Heart left ventricle (tissue), 16 donors: ENCODE measurements at places on chromosomes 5 and 9. TPM values are rescaled to one million over a fixed set of nuclear protein-coding genes. Genes with fewer than 3 reads are reported as not detected.

GRCh38 chr9:80233102-80233843, 661.5 kb downstream of the TLE4 start:
- no peak for DNase-seq

The PCDHGA9 gene
- total RNA-seq, result 4.6 TPM

GRCh38 chr9:130701059-130702022, 7.8 kb downstream of the EXOSC2 start:
- peak; percentile 81 for DNase-seq

GRCh38 chr5:168427224-168427623, 59.0 kb upstream of the RARS1 start:
- no peak for DNase-seq

- DNase-seq, result peak; percentile 33
Observed at GRCh38 chr5:123035360-123035917, 1.1 kb downstream of the PPIC start.

The TIMD4 gene
- total RNA-seq, result not detected

DNA sequence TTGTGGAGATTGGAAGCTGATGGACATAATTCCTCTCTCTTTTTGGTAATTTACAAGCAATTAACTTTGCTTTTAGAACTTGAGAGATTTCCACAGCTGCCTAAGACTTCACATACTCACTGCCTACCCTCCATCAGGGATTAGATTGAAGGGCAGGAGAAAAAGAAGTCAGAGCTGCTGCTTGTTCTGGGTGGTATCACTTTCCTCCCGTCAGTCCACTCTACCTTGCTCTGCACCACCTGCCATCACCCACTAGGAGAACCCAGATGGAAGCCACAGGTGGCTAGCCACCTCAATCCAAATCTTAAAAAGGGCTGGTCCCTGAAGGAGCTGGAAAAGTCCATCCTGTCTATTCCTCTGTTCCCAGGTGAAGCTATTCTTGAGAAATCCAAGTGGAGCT, 10.5 kb downstream of the IRF1 start:
- no peak for DNase-seq

GRCh38 chr9:137266585-137267453, 10.7 kb upstream of the TOR4A start:
- DNase-seq, result peak; percentile 7

GRCh38 chr5:97629276-97629675, 446.2 kb upstream of the RIOK2 start:
- no peak for DNase-seq

The NUTM2F gene
- not detected for total RNA-seq

DNA sequence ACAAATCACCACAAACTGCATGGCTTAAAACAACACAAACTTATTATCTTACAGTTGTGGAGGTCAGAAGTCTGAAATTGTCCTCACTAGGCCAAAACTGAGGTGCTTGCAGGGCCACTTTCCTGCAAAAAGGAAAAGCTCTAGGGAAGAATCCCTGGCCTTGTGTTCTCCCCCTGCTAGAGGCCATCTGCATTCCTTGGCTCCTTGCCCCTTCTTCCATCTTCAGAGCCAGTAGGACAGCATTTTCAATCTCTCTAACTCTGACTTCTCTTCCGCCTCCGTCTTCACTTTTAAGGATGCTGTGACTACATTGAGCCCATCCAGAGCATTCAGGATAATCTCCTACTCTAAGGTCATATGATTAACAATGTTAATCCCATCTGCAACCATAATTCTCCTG, 236.6 kb downstream of the CDK5RAP2 start:
- no peak for DNase-seq

The SARDH gene
- 0.69 TPM for total RNA-seq

The ACSL6 gene
- 3.8 TPM for total RNA-seq

DNA sequence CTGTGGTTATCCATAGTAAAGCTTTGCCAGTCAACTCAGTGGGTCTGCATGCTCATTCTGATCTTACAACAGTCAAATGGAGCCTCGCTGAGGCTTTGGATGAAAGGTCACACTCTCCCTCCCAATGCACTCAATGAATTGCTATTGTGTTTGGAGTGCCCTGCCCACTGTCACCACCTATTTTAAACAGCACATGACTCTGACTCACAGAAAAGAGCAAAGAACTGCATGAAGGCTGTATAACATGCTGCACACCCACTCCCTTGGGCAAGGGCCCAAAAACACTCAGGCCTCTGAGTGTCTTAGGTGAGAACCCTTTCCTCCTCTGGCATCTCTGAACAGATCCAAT, 118.7 kb upstream of the CCDC112 start:
- no peak for DNase-seq

The OR1J1 gene
- total RNA-seq, result not detected

GRCh38 chr5:148972974-148973374, 89.9 kb downstream of the SH3TC2 start:
- peak; percentile 56 for DNase-seq

- no peak for DNase-seq
Observed at GRCh38 chr9:131562032-131562959, 17.0 kb downstream of the PRRT1B start.
